Vagina (tissue), 2 donors: ENCODE measurements at places on chromosomes 1 and 21.

GRCh38 chr1:86782482-86782881 lies 78.1 kb downstream of the SH3GLB1 start:
- no peak for DNase-seq

GRCh38 chr1:182575540-182576149 lies 13.4 kb downstream of the RNASEL start:
- no peak for DNase-seq

DNA sequence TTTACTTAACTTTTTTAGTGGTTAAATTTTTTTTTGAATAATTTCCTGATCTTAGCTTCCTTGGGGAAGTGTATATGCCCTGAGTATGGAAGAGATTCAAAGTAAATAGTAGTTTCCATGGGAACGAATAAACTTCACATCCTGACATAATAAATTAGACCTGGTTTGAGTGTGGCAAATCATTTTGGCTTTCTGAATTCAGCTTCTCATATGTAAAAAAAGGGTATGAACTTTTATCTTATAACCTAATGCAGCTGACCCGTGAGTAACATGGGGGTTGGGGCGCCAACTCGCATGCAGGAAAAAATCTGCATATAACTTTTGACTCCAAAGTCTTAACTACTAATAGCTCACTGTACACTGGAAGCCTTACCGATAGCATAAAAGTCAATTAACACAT lies 736.8 kb upstream of the NCAM2 start:
- no peak for DNase-seq

DNA sequence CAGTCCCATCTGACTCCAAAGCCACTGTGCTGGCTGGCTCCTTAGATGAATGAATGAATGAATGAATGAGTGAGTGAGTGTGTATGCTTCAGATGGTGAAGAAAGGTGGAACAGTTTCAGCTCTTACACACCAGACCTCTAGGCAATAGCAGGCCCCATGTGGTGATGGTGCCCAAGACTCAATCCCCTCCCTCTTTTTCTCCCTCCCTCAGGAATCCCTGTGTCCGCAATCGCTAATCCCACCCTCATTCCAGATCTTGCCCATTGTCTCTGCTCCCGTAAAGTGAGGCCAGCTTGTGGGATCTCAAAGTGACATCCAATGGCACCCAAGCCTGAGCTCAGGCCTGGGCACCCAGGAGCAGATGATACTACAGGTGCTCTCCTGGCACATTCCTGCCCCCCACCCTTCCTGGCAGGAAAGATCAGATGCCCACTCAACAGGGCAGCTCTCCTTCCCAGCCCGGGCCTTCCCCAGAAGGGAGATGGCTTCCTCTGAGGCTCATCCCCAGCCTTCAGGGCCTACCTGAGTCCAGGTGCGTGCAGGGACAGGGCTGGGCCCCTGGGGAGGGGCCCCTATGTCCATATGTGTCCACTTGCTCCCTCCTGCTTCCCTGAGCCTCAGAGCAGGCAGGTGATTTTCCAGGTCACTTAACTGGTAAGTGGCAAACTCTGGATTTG lies 106.4 kb downstream of the HMGB4 start:
- no peak for DNase-seq

DNA sequence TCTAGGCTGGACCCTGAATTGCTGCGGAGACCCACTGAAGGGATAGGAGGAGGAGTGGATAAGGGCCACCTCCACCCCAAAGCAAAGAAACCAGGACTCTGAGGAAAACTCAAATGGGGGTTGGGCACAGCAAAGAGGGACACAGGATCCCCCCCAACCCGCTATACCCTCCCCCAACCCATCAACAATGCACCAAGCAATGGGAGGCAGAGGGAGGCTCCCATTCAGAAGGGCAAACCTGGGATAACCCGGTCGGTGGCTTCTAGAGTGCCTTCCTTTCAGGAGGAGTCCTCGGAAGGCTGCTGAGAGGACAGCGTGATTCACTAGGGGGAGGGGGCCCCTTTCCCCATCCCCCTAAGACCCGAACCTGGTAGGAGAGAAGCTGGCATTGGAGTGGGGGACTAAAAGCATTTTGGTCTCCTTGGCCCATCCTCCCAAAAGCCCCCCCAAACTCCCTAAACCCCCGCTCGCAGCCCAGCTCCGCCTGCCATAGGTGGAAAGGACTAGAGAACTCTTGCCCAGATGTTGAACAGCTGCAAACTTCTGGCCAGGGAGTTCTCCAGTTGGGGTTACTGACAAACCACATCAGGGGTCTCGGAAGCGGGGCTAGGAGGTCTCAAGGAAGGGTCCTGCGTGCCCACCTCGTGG lies 1.3 kb downstream of the MEF2D start:
- DNase-seq, result no peak

DNA sequence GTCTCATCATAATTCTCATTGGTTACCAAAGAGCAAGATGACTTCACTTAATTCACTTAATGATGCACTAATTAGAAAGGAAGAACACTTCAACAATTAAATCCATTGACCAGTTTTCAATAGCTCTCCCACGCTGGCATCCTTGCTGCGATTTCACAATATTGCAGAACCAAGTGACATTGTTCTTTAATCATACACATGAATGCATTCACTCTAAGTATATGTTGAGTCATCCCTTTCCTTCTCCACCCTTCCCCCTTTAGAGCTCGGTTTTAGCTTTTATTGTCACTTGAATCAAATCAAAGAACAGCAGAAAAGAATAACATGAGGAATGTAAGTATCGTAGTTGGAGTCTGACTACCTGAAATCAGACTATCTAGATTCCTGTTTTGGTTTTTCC lies 233.6 kb upstream of the FMN2 start:
- DNase-seq, result no peak

GRCh38 chr1:11649237-11649623 lies 5.0 kb downstream of the FBXO2 start:
- no peak for DNase-seq

DNA sequence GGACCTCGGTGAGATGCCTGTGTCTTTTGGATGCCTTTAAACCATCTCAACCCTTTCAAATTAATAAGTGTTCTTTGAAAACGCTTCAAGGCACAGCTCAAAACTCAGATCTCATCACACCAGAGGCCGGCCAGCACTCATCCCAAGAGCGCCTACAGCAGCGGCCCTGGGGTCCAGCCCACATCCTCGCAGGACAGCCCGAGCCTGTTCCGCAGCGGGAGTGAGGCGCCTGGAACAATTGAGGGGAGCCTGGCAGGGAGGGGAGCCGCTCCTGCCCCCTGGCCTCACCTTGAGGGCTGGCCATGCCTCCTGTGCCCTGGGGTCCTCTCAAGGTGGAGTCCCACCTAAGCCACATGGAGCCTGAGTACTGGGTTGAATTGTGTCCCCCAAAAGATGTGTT lies 37.9 kb downstream of the ACOT7 start:
- no peak for DNase-seq

- no peak for DNase-seq
Observed at GRCh38 chr1:178039891-178040290, 54.0 kb upstream of the RASAL2 start.

GRCh38 chr1:85438353-85438752 lies 26.6 kb downstream of the DDAH1 start:
- no peak for DNase-seq

- no peak for DNase-seq
Observed at GRCh38 chr1:45815667-45816458, 12.5 kb downstream of the MAST2 start.

GRCh38 chr1:3530926-3531818 lies 76.7 kb downstream of the ARHGEF16 start:
- peak; percentile 94 for DNase-seq

DNA sequence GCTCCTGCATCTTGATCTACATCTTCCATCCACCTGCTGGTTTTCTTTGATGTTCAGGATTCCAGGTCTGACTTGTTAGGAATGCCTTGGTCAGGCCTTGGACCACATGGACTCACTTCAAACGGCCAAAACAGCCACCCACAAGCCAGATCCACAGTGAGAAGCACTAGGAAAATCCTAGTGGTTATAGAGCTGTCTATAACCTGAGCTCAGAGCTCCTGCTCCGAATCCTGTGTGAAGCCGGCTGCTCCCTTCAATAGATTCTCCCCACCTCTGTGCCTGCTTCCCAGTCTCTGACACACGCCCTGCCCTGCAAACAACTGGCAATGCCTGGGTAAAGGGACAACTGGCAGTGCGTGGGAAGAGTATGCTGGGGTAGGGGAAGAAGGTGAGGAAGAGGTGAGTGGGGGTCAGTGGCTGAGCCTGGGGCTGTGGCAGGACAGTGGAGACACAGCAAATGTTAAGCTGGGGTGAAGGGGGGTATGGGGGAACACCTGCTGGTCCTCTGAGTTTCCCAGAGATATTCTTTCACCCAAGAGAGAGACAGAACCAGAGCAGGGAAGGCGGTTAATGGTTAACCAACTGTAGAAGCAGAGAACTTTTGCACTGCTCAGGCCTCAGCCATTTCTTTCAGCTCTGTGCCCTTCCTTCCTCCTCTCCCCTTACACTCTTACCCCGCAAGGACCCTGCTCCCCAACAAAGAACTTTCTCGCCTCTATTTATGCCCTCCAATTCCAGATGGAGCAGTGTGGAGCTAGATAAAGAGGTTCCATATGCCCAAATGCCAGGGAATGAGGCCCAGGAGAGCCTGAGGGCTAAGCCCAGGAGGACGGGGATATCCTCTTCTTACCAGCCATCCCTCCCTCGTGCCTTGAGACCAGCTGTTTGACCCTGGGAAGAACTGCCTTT lies 4.5 kb downstream of the PLXNA2 start:
- DNase-seq, result no peak

DNA sequence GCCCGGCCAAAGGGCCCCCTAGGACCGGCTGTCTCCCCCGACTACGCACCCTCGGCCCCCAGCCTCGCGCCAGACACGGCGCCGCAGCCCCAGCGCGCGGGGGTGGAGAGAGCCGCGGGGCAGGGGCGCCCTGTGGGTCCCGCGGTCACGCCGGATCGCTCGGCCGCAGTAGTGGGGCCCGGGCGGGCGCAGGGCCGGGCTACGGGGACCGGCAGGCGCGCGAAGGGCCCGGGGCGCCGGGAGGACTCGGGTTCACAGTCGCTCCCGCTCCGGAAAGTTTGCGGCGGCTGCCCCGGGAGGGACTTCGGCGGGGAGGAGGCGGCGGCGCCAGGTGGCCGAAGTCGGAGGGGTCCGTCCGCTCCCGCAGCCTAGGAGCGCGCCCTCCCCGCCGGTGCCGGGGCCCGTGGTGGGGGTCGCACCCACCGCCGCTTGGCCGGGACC lies 7.1 kb upstream of the ZNF669 start:
- no peak for DNase-seq

DNA sequence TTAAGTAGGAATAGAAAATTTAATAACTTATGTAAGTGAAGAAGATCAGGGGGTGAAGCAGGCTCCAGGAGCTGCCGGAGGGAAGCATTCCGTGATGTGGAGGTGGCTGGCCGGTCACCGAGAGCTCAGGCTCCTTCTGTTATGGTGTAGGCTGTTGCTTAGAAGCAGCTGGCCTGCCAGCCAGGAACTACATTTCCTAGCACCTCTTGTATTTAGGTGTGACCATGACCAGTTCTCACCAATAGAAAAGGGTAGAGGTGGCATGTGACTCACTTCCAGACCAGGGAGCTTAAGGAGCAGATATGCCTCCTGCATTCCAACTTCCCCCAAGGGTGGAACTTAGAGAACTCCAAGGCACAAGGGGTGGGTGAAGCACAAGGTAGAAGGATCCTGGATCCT lies 120.7 kb downstream of the ACTL8 start:
- no peak for DNase-seq

DNA sequence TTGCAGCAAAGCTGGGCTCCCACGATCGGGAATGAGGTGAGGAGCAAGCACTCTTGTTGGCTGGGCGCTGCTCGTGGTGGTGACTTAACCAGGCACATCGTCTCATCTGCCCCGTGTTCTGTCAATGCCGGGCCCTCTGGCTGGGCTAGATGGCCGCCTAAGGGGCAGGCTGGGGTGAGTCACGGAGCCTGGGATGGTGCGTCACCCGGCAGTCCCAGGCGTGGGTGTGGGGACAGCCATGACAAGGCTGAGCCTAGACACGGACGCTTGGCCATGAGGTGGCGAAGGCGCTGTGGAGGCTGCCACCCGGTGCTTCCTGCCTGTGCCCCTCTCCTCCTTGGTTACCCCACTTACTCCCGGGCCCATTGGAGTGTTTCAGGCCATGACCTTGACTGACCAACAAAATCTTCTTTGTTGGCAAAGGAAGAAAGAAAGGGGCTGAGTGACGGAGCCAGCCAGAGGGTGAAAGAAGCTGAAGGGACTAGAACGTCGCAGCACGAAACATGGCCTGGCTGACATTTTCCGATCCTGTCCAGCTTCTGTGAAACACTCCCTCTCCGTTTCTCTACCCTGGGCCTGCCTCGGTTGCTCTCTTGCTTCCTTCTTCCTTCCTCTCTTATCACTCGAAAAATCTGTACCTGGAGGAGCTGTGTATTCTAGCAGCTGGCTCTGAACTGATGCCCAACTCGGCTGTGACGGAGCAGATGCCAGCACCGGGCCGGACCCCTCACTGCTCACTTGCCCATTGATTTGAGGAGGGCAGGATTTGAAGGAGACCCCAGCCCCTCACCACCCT lies 596 bp downstream of the CD247 start:
- DNase-seq, result peak; percentile 62

DNA sequence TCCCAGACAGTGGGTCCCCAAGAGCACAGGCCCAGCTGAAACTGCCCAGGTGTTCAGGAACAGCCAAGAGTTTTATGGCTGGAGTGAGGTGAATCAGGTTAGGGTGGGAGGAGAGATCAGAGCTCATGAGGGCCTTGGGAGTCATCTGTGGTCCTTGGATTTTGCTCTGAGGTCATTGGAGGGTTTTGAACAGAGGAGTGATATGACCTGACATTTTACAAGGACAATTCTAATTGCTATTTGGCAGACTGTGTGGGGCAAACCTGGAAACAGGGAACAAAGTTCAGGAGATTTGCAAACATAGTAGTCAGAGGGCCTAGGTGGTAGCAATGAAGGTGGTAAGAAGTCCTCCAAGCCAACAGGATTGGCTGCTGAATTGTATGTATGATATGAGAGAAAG lies 31.1 kb upstream of the LRRN2 start:
- DNase-seq, result no peak

GRCh38 chr1:212498283-212499040 lies 65.7 kb downstream of the NENF start:
- DNase-seq, result peak; percentile 52

GRCh38 chr1:2466958-2467554 lies 9.0 kb upstream of the PLCH2 start:
- DNase-seq, result no peak
